Stimulated activated CD4-positive, alpha-beta T cell treated with anti-CD3 and anti-CD28 coated beads, Interleukin-2, amount 100 ng/mL, for 24 hours (primary cell): ENCODE measurements at places on chromosomes 2 and 18.

GRCh38 chr2:143521396-143521795 is 392.2 kb downstream of the ARHGAP15 start:
- DNase-seq = no peak

DNA sequence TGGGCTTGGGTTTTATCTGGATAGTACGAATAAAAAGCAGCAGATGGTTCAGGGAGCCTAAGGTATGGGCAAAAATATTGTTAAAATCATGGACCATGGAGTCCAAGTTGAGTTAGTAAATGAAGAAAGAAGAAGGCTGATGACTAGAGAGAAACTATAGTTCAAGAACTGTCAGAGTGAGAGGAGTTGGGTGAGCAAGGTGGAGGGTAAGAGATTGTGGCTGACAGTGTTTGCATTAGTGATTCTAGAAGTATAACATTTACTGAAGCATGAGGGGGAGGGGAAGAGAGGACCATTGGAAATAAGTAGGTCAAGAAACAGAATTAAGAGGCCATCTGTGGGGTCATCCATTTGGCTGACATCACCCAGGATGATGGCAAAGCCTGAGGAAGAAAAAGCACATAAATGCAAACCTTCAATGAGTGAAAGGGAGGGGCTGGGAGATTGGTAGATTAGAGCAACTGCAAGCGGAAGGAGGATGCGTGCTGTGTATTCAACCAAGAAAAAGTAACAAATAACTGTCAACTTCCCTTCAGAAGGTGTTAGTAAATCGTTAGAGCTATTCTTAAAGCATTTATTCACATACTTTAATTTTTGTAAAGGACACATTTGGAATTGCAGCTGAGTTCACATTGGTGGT is 392.8 kb downstream of the TSN start:
- DNase-seq = no peak

- no peak for DNase-seq
These were observed 190.0 kb downstream of the ZBTB7C start for GRCh38 chr18:48219037-48219809.

DNA sequence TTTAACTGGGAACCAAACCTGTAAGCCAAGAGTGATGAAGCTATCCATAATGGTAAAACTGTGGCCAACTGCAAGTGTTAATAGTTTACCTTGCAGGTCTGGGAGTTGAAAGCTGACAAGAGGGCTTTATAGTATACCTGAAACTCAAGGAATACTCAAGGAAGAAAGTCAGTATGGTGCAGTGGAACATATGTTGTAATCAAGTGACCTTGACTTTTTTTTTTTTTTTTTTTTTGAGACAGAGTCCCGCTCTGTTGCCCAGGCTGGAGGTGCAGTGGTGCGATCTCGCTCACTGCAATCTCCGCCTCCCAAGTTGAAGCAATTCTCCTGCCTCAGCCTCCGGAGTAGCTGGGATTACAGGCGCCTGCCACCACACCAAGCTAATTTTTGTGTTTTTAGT is 27.6 kb downstream of the VIL1 start:
- DNase-seq = no peak

DNA sequence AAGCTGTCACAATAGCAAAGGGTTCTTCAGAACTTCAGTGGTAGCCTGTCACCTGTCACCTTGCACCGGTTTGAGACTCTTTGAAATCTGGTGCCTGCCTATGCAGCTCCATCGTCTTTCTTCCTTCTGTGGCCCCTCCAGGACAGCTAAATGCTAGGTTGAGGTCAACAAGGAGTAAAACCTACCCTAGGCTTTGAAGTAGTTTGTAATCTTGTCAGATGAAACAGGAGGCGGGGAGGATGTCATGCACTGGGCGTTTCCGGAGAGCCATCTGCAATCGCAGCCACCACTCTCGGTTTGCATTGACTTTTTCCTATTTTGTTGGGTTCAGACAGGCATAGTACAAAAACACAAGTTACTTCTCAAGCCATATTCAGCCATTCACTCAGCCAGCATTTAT is 116.7 kb downstream of the LPIN1 start:
- no peak for DNase-seq

- no peak for DNase-seq
These were observed 114.4 kb downstream of the SMAD7 start for GRCh38 chr18:48836231-48836805.
